ENCODE measurements at places on chromosomes 5 and 9. TPM values are rescaled to one million over a fixed set of nuclear protein-coding genes. Genes with fewer than 3 reads are reported as not detected.

DNA sequence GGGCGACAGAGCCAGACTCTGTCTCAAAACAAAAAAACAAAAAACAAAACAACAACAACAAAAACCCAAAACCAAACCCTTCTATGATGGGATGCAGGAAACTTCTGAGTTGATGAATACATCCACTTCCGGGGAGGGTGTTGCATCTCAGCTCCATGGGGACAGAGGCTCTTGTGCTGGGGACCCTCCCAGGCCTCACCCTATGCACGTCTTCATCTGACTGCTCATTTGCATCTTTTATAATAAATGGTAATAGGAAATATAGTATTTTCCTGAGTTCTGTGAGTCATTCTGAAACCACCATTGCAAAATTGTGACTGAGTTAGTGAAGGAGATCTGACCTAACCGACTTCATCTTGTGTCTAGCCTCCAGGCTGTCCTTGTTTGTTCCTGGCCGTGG, 109.5 kb upstream of the SLC28A3 start:
- no peaks in the 10 kb centered on the region for H3K4me1 ChIP-seq
- H3K27me3 ChIP-seq = no peaks in the 10 kb centered on the region
- no peak overlapping the region for H3K4me3 ChIP-seq
- no peak overlapping the region for H3K27ac ChIP-seq
- H3K36me3 ChIP-seq = no peaks in the 10 kb centered on the region

GRCh38 chr5:106019261-106019660, 1651.5 kb downstream of the EFNA5 start:
- no peaks in the 10 kb centered on the region for H3K27me3 ChIP-seq
- no peak for DNase-seq
- no peaks in the 10 kb centered on the region for H3K36me3 ChIP-seq
- H3K4me1 ChIP-seq = no peaks in the 10 kb centered on the region
- H3K27ac ChIP-seq = no peak overlapping the region

- DNase-seq = no peak
- no peak overlapping the region for H3K4me3 ChIP-seq
- no peak overlapping the region for H3K27ac ChIP-seq
- H3K27me3 ChIP-seq = no peaks in the 10 kb centered on the region
- no peaks in the 10 kb centered on the region for H3K36me3 ChIP-seq
These were observed 508.7 kb upstream of the GRAMD2B start for GRCh38 chr5:125914471-125914870.

The FBXL7 gene
- 2.7 TPM for total RNA-seq
